ENCODE measurements at places on chromosomes 3 and 15. TPM values are rescaled to one million over a fixed set of nuclear protein-coding genes. Genes with fewer than 3 reads are reported as not detected.
A peak's percentile ranks its signal among the peaks of the same experiment; 100 is the strongest.

DNA sequence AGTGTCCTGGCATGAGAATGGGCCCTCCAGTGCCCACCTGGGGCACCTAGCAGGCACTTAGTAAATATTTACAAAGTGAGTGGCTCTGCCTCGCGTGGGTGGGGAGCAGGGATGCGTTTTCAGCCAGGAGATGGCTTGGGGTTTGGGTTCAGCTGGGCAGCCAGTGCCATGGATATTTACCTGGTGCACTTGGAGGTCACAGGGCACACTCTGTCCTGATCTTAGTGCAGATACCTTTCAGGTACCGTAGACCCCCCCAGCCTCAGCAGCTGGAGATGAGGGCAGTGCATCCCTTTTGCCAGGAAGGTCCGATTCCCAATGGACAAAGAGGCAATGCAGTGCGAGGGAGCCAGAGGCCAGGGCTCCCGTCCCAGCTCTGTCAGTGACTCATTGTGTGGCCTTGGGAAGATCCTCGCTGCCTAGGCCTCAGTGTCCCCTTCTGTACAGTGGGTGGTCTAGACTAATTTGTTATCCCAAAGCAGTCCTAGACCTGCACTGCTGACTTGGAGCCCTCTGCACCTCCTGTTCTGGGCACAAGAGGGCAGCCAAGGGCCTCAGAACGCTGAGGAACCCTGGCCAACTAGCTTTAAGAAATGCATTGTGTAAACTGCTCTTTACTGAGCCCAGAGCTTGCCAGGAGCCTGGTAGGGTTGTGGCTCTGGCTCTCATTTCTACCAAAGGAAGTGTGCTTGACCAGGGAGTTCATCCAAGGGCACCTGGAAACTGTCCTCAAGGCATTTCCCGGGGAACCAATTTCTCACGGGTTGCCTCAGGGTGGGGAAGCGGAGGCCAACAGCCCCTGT is 16.0 kb downstream of the HDAC11 start:
- no peaks in the 10 kb centered on the region for H3K27me3 ChIP-seq
- no peak overlapping the region for H3K4me3 ChIP-seq
- H3K4me1 ChIP-seq = peaks cover 10% of the 10 kb centered on the region
- H3K27ac ChIP-seq = no peak overlapping the region
- H3K36me3 ChIP-seq = peaks cover 13% of the 10 kb centered on the region

- DNase-seq = no peak
- H3K27me3 ChIP-seq = no peaks in the 10 kb centered on the region
- no peak overlapping the region for H3K4me3 ChIP-seq
- peaks cover 20% of the 10 kb centered on the region for H3K36me3 ChIP-seq
- H3K4me1 ChIP-seq = peaks cover 27% of the 10 kb centered on the region
These were observed 10.4 kb upstream of the ZFYVE19 start for GRCh38 chr15:40796512-40796911.

DNA sequence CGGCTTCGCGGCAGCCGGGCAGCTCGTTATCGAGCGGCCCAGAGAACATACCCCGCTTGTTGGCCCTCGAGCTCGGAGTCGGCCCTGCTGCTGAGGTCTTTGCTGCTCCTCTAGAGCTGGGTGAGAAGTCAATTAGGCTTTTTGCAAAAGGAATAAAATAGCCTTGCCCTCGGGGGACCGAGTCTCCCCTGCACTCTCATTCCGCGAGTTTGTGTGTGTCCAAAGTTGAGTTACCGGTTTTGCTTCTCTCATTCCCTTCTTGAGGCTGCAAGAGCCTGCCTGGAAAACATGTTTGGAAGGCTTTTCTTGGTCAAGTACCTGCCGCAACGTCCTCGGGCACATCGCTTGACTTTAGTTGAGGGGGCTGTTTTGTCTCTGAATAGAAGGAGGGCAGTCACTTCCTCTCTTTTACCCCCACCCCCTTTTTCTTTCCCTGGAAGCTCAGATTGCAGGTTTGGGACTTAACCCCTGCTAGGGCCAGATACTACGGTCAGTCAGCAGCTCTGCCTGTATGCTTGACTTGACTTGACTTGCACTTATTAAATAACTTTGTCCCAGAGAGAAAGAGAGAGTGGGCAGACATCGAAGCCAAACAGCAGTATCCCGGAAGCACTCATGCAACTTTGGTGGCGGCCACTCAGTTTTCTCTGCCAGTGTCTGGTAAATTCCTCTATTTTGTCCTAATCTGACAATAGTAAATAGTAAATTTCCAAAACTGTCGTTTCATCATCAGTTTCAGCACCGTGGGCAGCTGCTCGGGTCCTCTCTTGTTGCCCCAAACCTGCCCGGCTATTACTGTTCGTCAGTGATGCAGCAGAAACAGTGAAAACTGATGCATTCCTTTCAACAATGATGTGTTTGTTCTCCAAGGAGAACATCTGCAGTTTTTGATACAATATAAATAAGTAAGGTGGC is 609 bp downstream of the RNF13 start:
- no peak for DNase-seq
- H3K27me3 ChIP-seq = no peaks in the 10 kb centered on the region
- peaks cover 51% of the 10 kb centered on the region for H3K4me1 ChIP-seq
- H3K27ac ChIP-seq = peak overlapping the region; percentile 99
- peak overlapping the region; percentile 84 for H3K4me3 ChIP-seq

- DNase-seq = no peak
- H3K27me3 ChIP-seq = no peaks in the 10 kb centered on the region
- H3K27ac ChIP-seq = no peak overlapping the region
- no peaks in the 10 kb centered on the region for H3K36me3 ChIP-seq
- peaks cover 88% of the 10 kb centered on the region for H3K4me1 ChIP-seq
- no peak overlapping the region for H3K4me3 ChIP-seq
These were observed 120.7 kb downstream of the MBNL1 start for GRCh38 chr3:152389316-152389934.

DNA sequence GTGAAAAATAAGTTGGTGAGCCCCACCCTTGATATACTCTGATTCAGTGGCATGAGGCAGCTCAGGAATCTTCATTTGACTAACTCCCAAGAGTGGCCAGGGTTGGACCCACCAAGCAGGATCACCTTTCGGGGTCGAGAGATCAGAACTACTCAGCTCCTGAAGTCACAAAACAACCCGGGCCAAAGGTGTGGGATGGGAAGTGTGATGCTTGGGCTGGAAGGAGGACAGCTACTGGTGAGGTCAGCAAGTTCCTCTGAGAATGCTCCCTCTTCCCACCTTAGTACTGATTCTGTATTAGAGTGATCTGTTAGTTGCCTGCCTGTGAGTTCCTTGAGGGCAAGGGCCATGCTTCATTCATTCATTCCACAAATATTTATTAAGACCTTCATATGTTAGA is 15.1 kb downstream of the ESYT3 start:
- no peak for DNase-seq
- H3K27ac ChIP-seq = no peak overlapping the region
- peaks cover 1% of the 10 kb centered on the region for H3K4me1 ChIP-seq
- H3K4me3 ChIP-seq = no peak overlapping the region
- H3K36me3 ChIP-seq = no peaks in the 10 kb centered on the region

DNA sequence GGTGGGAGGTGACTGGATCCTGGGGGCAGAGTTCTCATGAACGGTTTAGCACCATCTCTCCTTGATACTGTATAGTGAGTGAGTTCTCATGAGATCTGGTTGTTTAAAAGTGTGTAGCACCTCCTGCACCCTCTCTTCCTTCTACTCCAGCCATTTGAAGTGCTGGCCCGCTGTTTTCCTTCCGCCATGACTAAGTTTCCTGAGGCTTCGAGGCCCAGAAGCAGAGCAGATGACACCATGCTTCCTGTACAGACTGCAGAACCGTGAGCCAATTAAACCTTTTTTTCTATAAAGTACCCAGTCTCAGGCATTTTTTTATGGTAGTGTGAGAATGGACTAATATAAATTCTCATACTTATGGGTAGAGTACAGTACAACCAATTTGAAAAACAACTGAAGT is 123.6 kb upstream of the BHLHE40 start:
- no peak overlapping the region for H3K27ac ChIP-seq
- DNase-seq = no peak
- peaks cover 11% of the 10 kb centered on the region for H3K4me1 ChIP-seq

DNA sequence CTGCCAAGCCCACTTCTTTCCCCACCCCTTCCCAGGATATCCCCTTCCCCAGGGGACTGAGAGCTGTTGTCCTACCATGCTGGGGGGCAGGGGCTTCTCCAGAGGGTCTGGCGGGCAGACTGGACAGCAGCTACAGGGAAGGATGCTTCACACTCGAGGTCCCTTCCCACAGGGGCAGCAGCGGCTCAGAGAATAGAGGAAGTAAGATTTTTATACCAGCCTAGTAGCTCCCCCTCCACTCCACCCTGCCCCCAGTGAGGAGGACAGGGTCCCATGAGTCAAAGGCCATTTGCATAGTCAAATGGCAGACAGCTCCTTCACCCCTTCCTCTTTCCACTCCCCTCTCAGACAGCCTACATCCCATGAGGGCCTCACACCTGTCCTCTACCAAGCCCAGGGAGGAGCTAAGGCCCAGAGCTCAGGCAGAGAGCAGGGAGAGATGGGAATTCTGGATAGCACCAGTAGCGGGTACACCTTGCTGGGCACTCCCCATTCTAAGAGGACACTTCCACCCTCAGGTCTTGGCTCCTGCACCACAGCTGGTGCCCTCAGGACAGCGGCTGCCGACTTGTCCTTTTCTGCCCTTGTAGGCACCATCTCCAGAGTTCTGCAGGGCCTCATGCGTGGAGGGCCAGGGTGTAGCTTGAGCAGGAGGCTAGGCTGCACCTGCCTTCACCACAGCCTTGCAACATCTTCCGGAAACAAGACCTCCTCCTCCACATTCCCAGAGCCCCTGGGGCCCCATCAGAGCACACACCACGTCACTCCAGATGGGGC is at the start of gene TLR9:
Gene TLR9, minus strand, starts transcription at position 194 of the 777 bp plus-strand sequence. Its CDS starts 116 bp downstream, at position 78.
- H3K27ac ChIP-seq = peak within 1 kb of the TSS; percentile 18
- peaks cover 32% of the 10 kb centered on the region for H3K36me3 ChIP-seq
- no peak for DNase-seq
- no peak within 1 kb of the TSS for H3K4me3 ChIP-seq

DNA sequence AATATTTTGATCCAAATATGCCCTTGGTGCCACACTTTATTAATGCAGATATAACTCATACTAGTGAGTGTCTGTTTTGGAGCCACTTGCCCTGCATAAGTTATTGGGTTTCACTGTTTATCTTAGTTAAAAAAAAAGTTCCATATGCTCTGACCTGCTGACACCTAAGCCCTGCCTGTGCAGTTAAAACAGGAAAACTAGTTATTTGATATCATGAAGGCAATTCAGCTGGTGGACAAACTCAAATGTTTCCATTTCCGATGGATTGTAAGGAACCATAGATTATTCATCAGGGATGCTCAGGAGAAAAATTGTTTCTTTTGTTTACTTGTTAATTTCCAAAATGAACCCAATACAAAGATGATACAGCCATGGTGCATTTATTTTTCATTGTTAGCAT is 68.3 kb downstream of the NR2F2 start:
- H3K27me3 ChIP-seq = no peaks in the 10 kb centered on the region
- H3K4me3 ChIP-seq = no peak overlapping the region
- DNase-seq = no peak
- no peak overlapping the region for H3K27ac ChIP-seq
- no peaks in the 10 kb centered on the region for H3K4me1 ChIP-seq
- no peaks in the 10 kb centered on the region for H3K36me3 ChIP-seq

GRCh38 chr3:43190670-43191069 is 84.8 kb upstream of the POMGNT2 start:
- no peak for DNase-seq
- H3K36me3 ChIP-seq = no peaks in the 10 kb centered on the region
- no peaks in the 10 kb centered on the region for H3K27me3 ChIP-seq
- H3K4me3 ChIP-seq = no peak overlapping the region
- H3K4me1 ChIP-seq = peaks cover 8% of the 10 kb centered on the region

- DNase-seq = no peak
- no peaks in the 10 kb centered on the region for H3K27me3 ChIP-seq
- no peak overlapping the region for H3K4me3 ChIP-seq
- H3K27ac ChIP-seq = no peak overlapping the region
- peaks cover 22% of the 10 kb centered on the region for H3K4me1 ChIP-seq
These were observed 31.9 kb downstream of the SLMAP start for GRCh38 chr3:57787867-57788623.

GRCh38 chr3:136819392-136819730 is 435 bp downstream of the SLC35G2 start:
- DNase-seq = peak; percentile 56
- no peaks in the 10 kb centered on the region for H3K36me3 ChIP-seq
- H3K4me3 ChIP-seq = peak overlapping the region; percentile 74
- peaks cover 7% of the 10 kb centered on the region for H3K27me3 ChIP-seq
- peaks cover 30% of the 10 kb centered on the region for H3K4me1 ChIP-seq

The LHFPL4 gene
- total RNA-seq = not detected

The SPESP1 gene
- 2.0 TPM for total RNA-seq

The ATP13A5 gene
- 2.0 TPM for total RNA-seq

The BOC gene
- 10.1 TPM for total RNA-seq

The THBS1 gene
- total RNA-seq = 226 TPM

The CEP19 gene
- total RNA-seq = 2.2 TPM

The RARRES1 gene
- 65.8 TPM for total RNA-seq

All from lower lobe of right lung (tissue), 2 donors.